ENCODE measurements at places on chromosomes 5 and 9. TPM values are rescaled to one million over a fixed set of nuclear protein-coding genes. Genes with fewer than 3 reads are reported as not detected.

GNPDA1 gene
- total RNA-seq, result 35.0 TPM

IFNA21 gene
- not detected for total RNA-seq

PFN3 gene
- not detected for total RNA-seq

ACSL6 gene
- total RNA-seq, result not detected

GCNT4 gene
- 0.34 TPM for total RNA-seq

SLC36A3 gene
- not detected for total RNA-seq

LCN2 gene
- not detected for total RNA-seq

OR1J2 gene
- total RNA-seq, result not detected

CKMT2 gene
- 1.0 TPM for total RNA-seq

NSA2 gene
- total RNA-seq, result 46.8 TPM

ZNG1E gene
- total RNA-seq, result 19.2 TPM

PCDHGA5 gene
- total RNA-seq, result 0.15 TPM

RGP1 gene
- total RNA-seq, result 10.1 TPM

ZNF883 gene
- 1.7 TPM for total RNA-seq

ZDHHC21 gene
- 1.6 TPM for total RNA-seq

TRPM3 gene
- not detected for total RNA-seq

PIK3R1 gene
- 10.4 TPM for total RNA-seq

ATP10B gene
- not detected for total RNA-seq

LAMC3 gene
- 0.74 TPM for total RNA-seq

SPAG8 gene
- total RNA-seq, result 2.4 TPM

CCL27 gene
- not detected for total RNA-seq

FLT4 gene
- total RNA-seq, result 0.45 TPM

GPR151 gene
- not detected for total RNA-seq

IFNK gene
- total RNA-seq, result not detected

Measured in bronchus fibroblast of lung (primary cell).